Cardiac fibroblast (primary cell): ENCODE measurements at places on chromosomes 6 and 20.

- peak; percentile 5 for DNase-seq
Observed at GRCh38 chr20:235891-236290, 8.8 kb downstream of the DEFB129 start.

GRCh38 chr20:51306521-51307358, 235.8 kb downstream of the NFATC2 start:
- peak; percentile 72 for DNase-seq

DNA sequence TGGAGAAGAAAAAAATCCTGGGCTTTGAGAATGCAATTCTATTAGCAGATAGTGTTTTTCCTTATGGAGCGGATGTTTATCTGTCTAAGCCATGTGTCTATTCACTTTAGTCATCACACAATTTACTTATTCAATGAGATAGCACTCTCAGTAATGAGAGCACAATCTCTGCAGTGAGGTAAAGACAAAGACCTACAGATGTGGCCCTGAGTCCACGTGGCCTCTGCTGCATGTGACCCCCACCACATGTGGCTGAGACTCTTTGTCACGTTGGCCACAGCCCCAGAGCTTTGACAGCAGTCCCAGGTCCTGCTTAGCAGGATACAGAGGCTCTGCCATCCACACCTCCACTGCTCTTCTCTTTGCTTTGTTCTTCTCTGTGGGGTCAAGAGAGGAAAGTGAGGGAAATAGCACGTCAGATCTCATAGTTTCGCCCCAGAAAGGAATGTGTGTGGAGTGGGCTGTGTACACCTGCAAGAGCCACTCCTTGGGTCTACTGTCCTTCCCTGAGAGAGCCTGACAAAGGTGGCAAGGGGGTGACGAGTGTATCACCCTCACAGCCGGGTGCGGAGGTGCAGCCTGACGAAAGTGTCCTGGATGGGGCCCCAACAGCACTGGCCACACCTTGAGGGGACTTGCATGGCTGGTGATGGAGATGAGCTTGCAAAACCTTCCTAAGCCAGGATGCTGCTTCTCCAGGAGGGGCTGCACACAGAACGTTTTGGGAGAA, 40.7 kb downstream of the ZNF831 start:
- DNase-seq, result no peak

DNA sequence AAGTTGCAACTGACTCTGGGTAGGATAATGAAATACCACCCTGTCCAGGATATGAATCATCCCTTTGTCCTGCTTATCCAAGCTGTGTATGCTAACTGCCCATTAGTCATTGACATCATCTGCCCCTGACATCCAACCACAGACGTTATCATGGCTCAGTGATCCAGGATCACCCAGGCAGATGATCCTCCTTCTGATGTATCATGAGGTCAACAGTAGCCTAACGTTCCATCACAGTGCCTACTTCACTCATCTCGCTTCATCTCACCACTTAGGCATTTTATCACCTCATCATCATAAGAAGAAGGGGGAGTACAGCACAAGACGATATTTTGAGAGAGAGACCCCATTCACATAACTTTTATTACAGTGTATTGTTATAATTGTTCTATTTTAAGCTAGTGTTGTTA, 13.4 kb upstream of the BTN3A2 start:
- peak; percentile 84 for DNase-seq

DNA sequence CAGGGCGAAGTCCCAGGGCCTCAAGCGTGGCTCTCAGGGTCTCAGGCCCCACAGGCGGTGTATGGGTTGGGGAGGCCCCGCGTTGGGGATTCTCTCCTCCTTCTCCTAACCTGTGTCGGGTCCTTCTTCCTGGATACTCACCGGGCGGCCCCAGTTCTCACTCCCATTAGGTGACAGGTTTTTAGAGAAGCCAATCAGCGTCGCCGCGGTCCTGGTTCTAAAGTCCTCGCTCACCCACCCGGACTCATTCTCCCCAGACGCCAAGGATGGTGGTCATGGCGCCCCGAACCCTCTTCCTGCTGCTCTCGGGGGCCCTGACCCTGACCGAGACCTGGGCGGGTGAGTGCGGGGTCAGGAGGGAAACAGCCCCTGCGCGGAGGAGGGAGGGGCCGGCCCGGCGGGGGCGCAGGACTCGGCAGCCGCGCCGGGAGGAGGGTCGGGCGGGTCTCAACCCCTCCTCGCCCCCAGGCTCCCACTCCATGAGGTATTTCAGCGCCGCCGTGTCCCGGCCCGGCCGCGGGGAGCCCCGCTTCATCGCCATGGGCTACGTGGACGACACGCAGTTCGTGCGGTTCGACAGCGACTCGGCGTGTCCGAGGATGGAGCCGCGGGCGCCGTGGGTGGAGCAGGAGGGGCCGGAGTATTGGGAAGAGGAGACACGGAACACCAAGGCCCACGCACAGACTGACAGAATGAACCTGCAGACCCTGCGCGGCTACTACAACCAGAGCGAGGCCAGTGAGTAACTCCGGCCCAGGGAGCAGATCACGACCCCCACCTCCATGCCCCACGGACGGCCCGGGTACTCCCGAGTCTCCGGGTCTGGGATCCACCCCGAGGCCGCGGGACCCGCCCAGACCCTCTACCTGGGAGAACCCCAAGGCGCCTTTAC, at the start of gene HLA-G:
Gene HLA-G, plus strand, starts transcription at position 247 of the 892 bp plus-strand sequence. Its CDS starts 20 bp downstream, at position 267.
- DNase-seq, result no peak
